ENCODE measurements at places on chromosomes 3 and 15.

DNA sequence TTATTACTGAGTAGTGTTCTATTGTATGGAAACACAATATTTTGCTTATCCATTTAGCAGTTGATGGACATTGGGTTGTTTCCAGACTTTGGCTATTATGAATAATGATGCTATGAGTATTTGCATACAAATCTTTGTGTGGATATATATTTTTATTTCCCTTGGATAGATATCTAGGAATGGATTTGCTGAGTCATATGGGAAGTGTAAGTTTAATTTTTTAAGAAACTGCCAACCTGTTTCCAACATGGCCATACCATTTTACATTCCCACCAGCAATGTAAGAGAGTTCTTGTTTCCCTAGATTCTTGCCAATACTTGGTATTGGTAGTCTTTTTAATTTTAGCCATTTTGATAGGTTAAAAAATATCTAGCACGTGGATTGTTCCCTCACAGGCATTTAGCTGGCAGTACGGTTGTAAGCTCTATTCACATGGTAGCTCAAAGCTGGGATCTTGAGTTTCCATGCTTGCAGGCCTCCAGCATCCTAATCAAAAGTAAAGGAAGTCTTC, 45.7 kb upstream of the TNIK start:
- no peak for DNase-seq

DNA sequence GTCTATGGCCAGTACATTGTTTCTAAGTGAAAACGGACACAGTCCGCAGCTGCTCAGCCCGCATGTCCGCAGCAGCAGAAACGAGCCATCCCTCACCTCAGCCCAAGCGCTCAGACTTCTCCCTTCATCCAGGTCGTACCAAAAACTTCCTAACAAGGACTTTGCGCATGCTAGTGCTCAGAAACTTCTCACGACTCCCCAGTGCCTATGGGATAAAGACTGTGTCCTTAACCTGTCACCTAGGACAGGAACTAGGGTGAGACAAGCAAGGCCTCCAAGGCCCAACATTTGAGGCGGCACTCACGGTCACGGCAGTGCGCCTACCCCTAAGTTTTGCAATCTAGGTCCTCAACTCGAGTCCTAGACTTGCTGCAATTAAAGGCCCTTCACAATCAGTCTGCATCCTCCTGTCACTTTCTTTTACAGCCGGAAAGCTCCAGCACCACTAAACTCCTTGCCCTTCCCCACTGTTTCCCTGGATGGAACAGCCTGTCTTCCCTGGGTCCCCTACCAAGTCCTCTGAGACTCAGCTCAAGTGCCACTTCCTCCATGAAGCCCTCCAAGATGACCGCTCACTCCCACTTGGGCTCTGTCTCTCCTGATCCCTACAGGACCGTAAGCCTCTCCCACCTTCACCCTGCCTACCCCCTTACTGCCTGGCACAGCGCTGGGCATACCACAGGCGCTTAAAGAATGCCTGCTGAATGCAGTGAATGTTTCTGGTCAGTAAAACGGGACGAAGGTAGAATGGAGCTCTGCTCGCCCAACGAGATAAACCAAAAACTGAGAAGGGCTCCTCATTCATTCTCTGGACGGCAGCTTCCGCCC, 1.2 kb downstream of the CLN6 start:
- no peak for DNase-seq

DNA sequence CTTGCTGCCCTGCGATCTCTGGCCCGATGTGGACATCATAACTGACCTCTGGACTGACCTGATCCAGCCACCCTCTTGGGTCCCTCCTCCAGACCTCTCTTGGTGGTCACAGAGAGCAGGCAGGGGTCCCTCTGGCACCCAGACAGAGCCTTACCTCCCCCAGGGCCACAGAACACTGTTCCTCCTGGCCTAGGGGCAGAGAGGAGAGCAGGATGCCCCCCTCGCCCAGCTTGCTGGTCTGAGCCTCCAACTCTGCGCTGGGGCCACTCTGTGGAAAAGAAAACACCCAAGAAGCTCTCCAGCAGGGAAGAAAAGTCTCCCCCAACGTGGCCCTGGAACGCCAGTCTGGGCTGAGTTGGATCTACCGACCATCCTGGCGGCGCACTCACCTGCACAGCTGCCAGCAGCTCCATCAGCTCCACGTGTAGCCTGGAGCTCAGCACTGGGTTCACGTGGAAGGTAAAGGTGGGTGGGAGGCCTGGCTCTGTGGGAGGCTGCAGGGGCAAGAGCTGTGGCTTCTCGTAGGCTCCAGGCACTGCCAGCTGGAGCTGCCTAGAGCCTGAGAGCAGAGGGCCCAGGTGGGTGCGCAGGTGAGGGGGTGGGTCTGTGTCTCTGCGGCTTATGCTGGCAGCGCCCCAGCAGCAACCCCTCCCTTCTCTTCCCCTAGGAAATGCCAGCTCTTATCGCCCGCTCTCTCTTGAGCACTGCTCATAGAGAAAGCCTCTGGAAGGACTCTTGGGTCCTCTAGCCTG, 6.0 kb downstream of the PLA2G4F start:
- no peak for DNase-seq

GRCh38 chr3:4740397-4741105, 238.7 kb upstream of the BHLHE40 start:
- no peak for DNase-seq

GRCh38 chr15:74316141-74316540, 51.3 kb downstream of the CYP11A1 start:
- DNase-seq, result no peak

DNA sequence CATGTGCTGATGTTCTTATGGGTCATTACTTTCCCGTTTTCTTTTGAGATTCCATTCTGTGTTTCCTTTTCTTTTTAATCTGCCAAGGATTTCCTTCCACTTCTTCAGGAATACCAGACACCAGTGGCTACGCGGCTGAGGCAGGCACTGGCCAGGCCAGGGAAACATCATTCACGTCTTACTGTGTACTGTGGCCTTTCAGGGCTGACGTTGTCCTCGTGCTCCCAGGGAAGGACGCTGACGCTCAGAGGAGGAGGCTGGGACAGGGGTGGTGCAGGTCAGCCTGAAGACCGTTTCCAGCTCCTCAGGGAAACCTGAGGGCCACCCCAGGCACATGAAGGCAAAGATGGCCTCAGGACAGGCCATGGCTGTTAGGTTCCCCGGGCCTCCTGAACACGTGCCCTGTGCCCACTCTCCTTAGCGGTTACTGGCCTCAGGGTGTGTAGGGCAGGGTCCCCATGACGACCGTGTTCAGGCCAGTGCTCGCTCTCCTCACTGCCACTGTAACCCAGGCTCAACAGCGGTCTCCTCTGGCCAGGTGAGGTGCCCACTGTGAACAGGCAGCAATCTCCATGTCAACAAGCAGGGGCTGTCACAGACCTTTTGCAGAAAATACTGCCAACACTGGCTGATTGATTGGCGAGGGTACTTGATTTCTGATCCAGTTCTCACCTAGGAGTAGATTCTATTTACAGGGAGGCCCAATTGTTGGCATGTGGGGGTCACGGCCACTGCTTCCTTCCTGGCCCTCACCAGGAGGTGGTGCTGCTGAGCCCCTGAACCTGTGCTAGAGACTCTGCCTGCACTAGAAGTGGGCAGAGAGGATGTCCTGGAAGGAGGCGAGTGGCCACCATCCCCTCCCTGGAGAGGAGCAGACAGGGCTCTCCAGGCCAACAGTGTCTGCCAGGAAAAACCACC, 169.5 kb downstream of the ATP10A start:
- DNase-seq, result no peak

- no peak for DNase-seq
These were observed 39.4 kb upstream of the FRMD4B start for GRCh38 chr3:69425249-69425648.

DNA sequence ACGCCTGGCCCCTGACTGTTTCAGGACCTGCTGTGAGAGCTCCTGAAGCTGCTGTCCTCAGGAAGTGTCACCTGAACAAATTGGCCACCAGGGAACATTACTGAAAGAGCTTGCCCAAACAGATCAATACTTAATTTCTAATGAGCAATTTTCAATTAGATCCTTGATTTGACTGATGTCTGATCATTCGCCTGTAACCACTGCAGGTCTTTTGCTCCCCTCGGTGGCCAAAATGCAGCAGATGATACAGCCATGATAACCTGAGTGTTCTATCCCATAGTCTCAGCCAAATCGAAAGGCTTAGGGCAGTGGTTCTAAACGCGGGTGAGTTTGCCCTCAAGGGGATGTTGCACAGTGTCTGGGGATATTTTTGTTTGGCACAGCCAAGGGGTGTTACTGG, 57.6 kb upstream of the MEX3B start:
- no peak for DNase-seq

DNA sequence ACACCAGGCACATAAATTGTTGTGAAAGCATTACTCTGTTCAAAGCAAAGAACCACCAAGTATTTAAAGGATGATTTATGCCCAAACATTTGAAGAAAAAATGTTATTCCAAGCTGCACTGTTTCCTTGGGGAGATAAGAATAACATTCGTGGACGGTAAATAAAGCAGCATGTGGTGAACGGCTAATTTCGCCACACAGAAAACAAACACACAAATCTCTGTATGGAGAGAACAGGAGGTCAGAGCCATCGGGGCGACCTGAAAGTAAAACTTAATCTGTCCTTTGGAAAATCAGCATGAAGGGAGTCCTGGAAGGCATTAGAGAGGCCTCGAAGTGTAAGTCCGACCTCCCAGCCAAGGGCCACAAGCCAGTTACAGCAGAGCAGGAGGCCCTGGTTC, 27.1 kb upstream of the GABRG3 start:
- no peak for DNase-seq

DNA sequence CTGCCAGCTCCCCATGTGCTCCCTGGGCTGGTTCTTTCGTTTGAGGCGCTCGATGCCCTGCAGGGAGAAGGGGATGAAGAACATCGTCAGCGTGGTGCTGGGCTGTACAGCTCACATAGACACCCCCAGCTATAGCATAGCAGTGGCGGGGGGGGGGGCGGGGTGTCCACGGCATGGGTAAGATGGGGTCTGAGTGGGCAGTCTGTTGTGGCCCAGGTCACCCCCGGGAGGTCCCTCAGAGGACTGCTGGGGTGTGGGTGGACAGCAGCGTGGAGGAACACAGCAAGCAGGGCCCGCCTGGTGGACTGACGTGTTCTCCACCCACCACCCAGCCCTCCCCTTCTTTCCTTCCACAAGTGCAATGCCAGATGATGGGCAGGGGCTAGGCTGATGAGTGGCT, 43.7 kb downstream of the TGM4 start:
- no peak for DNase-seq

DNA sequence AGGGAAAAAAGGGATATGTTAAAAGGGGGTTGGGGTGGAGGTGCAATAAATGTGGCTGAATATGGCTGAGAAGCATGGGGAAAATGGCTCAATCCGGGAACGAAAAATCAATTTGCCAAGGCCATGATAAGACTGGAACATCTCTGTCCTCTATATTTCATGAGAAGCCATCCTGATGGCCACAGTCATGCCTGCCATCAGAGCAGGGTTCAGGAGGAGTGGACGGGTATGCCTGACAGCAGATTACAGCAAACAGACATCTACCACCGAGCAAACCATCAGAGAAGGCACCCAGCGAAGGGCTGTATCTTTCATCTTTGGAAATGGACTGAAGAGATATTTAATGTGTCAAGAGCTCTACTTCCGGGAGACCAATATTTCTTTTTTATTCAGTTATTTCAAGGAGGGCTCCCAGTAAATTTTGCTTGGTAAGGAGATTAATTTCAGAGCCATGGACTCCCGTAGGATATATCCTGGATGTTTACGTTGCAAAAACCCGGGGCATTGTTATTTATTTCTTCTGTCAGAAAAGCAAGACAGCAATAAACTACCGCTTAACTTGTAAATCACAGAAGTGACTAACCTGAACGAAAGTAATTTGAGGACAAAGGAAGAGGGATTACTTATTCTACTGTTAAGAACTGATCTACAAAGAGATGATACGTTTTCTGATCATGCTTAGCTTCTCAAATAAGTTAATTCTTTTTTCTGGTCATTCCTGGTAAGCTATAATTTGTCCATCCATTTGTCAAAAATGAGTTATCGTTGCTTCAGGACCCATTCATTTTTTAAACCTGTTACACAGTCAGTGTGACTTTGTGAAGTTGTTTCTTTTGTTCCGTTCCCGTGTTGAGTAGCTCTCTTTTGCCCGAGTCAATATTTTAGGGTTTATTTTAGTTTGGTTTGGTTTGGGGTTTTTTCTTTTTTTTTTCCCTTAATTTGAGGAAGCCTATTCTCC, 80.6 kb upstream of the CHD2 start:
- no peak for DNase-seq

- no peak for DNase-seq
These were observed 134.1 kb upstream of the MNS1 start for GRCh38 chr15:56598991-56599390.

DNA sequence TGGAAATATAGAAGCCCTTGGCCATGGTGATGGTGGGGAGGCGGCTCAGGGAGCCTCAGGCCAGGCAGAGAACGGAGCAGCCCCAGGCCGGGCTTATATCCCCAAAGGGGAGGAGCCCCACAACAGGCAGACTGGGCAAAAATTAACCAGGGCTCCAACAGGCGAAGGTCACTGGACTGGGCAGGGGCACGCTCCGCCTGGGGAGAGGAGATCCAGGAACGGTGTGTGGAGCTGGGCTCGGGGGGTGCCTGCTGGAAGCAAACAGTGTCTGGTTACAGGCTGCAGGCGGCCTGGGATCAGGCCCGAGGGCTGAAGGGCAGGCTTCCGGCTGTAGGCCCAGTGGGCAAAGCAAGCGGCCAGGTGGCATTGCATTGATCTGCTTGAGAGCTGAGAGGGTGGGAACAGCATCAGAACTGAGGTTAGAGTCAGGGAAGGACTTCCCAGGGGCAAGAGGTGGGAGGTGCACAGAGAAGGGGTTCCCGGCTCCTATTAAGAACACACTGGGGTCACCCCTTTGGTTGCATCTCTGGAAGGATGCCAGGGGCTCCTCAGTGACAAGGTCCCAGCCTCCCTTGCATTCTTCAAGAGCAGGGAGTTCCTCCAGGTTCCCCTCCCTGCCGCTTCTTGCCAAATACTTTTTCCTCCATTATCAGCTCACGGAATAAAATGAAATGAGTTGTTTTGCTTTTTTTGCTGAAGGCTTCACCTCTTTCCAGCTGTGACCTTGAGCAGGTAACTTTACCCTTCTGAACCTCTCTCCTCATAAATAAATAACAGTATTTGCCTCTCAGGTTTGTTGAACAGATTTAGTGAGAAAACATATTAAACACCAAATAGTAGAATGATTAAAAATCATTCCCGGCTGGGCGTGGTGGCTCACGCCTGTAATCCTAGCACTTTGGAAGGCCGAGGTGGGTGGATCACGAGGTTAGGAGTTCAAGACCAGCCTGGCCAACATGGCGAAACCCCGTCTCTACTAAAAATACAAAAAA, 7.8 kb downstream of the ANPEP start:
- DNase-seq, result no peak

- DNase-seq, result no peak
These were observed 1.6 kb upstream of the UBA3 start for GRCh38 chr3:69081583-69082262.
